ENCODE measurements at places on chromosomes 2 and 18. TPM values are rescaled to one million over a fixed set of nuclear protein-coding genes. Genes with fewer than 3 reads are reported as not detected.

Gene TDRD15
- not detected for total RNA-seq

Gene METTL5
- 32.7 TPM for total RNA-seq

Gene GAL3ST2
- not detected for total RNA-seq

Gene FABP1
- total RNA-seq = not detected

Gene DNER
- total RNA-seq = 0.60 TPM

Gene SCYGR4
- not detected for total RNA-seq

Gene NEURL3
- total RNA-seq = 0.08 TPM

Gene GRB14
- 7.5 TPM for total RNA-seq

Gene CENPA
- total RNA-seq = 2.9 TPM

Gene IL37
- not detected for total RNA-seq

Gene LGALSL
- 6.2 TPM for total RNA-seq

Gene IL1F10
- total RNA-seq = not detected

Gene FSHR
- not detected for total RNA-seq

Gene DSEL
- 30.7 TPM for total RNA-seq

Gene CFAP65
- not detected for total RNA-seq

Gene CRYBA2
- not detected for total RNA-seq

Gene PLCL1
- 2.5 TPM for total RNA-seq

Gene TUBA3E
- not detected for total RNA-seq

Gene GKN1
- total RNA-seq = not detected

Gene SERPINB4
- total RNA-seq = not detected

Gene AMER3
- not detected for total RNA-seq

Gene LYPD1
- 256 TPM for total RNA-seq

Gene INO80C
- 6.1 TPM for total RNA-seq

Gene TMEM169
- 0.47 TPM for total RNA-seq

Gene IL1R1
- 56.8 TPM for total RNA-seq

Gene DLX1
- 0.38 TPM for total RNA-seq

Gene CD28
- not detected for total RNA-seq

Gene HTR2B
- total RNA-seq = 14.8 TPM

Gene MBD1
- total RNA-seq = 55.9 TPM

Gene HJURP
- total RNA-seq = 1.2 TPM

Gene KCTD1
- 12.4 TPM for total RNA-seq

Gene PRPF40A
- 107 TPM for total RNA-seq

Gene PLEK
- total RNA-seq = not detected

Gene NT5DC4
- total RNA-seq = not detected

Gene TMEM198
- 1.3 TPM for total RNA-seq

Gene SPAST
- 11.8 TPM for total RNA-seq

Gene CFC1
- total RNA-seq = not detected

Gene LYG1
- not detected for total RNA-seq

Gene POTEJ
- total RNA-seq = not detected

Gene ICA1L
- total RNA-seq = 4.2 TPM

Gene ABCG5
- total RNA-seq = not detected

Gene DSC2
- 0.23 TPM for total RNA-seq

Gene KCNJ3
- not detected for total RNA-seq

Gene FNDC4
- 31.8 TPM for total RNA-seq

Gene LPIN1
- 67.4 TPM for total RNA-seq

Gene SLC5A7
- not detected for total RNA-seq

Gene PDE1A
- 26.8 TPM for total RNA-seq

Data from smooth muscle cell of the coronary artery (primary cell).